ENCODE measurements at places on chromosomes 1 and 21.

DNA sequence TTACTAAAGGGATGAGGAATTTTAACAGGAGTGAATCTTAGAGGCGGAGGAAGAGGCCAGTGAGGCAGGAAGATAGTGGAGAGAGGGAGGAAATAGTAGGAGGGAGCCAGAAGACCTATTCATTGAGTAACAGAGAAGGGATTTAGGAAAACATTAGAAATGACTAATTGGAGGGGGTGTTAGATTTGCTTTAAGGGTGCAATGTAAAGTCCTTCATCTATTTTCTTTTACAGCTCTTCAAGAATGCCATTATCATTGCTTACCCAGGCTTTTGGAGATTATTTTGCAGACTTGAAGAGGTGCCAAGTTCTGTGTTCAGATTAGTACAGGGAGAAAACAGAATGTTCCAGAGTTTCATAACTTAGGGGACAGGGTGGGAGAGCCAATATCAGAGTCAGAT lies 33.8 kb downstream of the OR10J1 start:
- DNase-seq: no peak

- peak; percentile 47 for DNase-seq
Observed at GRCh38 chr1:47650205-47650604, 212.4 kb downstream of the FOXD2 start.

GRCh38 chr1:35475356-35475755 lies 81.8 kb downstream of the KIAA0319L start:
- DNase-seq: peak; percentile 31

DNA sequence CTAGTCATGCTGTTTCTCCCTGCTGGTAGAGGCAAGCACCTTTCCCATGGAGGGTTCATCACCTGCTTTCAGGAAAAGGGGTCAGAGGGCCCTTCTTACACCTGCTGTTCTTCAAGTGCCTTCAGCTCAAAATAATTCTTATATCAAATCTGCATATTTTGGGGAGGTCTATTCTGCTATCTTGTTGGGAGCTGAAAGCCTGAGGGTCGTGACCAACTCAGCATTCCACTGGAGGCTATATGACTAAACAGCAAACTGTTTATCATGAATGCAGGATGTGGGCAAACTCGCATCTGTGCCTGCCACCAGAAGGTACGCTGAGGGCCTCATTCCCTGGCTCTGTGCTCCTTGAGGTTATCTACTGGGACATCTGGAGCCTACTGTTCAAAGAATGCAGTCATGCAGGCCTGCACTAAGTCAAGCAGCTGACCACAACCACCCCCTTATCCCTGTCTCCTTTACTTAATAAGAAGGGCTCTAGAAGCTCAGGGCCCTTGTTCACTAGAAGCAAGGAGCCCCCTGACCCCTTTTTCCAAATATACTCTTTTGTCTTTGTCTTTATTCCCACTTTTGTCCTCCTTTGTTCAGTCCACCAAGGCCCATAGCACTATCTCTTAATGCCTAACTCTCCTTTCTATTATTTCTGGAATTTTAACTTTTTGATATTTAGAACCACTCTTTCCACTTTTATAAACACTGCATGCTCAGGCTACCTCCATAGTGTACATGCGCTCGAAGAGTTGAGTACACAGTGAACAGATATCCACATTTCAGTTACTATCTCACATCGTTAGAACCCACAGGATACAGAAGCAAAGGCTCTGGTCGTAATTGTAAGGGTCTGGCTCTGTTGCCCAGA lies 4.5 kb upstream of the TRIM17 start:
- DNase-seq: peak; percentile 56

DNA sequence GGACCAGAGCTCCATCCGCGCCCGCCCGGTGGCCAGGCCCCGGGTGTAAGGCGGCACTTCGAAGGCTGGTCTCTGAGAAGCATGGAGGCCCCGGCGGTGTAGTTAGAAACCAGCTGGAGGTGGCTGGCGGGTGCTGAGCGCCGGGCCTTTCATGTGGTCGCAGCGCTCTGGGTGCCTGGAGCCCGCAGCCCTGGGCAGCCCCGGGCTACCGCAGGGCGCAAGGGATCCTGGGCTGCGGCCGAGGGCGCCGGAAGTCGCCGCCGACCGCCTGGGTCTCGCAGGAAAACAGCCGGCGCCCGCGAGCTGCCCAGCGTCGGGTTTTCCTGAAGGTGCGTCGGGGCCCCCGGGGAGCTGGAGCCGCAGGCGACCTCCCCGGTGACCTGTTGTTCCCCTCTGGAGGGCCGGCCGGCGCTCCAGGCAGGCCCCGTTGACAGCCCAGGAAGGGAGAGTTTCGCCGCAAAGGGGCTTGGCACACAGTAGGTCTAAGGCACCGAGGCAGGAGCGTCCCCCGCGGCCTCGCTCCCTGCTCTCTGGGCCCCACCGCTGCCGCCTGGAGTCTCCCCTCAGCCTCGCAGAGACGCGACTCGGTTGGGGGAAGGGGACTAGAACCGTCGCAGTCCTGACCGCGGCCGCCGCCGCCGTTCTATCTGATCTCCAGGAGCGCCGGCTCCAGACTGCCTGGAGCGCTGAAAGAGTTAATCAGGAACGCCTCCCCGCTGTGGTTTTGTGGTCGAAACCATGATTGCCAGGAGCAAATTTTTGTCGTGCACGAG lies 2.7 kb downstream of the GRHL3 start:
- DNase-seq: peak; percentile 89

- DNase-seq: no peak
Observed at GRCh38 chr1:52658795-52659194, 25.8 kb downstream of the SHISAL2A start.

- DNase-seq: no peak
Observed at GRCh38 chr21:14531757-14532316, 14.3 kb downstream of the SAMSN1 start.

DNA sequence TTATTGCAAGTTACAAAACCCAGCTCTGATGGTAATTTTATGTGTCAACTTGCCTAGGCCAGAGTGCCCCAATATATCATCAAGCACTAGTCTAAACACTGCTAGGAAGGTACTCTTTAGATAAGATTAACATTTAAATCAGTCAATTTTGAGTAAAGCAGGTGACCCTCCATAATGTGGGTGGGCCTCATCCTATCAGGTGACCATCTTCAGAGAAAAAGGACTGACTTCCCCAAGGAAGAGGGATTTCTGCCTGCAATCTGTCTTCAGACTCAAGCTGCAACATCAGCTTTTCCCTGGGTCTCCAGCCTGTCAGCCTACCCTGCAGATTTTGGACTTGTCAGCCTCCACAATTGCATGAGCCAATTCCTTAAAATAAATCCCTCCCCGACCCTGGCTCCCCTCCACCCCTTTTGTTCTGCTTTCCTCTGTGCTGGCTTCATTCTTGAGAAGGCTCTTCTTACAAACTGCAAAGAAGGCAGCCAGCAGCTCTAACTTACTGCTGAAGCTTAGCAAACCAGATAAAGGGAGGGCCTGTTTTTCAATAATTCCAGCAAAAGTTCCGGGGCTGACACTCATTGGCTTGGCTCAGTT lies 56.4 kb upstream of the RUNX3 start:
- DNase-seq: no peak

GRCh38 chr1:211892577-211892976 lies 62.0 kb upstream of the LPGAT1 start:
- no peak for DNase-seq

DNA sequence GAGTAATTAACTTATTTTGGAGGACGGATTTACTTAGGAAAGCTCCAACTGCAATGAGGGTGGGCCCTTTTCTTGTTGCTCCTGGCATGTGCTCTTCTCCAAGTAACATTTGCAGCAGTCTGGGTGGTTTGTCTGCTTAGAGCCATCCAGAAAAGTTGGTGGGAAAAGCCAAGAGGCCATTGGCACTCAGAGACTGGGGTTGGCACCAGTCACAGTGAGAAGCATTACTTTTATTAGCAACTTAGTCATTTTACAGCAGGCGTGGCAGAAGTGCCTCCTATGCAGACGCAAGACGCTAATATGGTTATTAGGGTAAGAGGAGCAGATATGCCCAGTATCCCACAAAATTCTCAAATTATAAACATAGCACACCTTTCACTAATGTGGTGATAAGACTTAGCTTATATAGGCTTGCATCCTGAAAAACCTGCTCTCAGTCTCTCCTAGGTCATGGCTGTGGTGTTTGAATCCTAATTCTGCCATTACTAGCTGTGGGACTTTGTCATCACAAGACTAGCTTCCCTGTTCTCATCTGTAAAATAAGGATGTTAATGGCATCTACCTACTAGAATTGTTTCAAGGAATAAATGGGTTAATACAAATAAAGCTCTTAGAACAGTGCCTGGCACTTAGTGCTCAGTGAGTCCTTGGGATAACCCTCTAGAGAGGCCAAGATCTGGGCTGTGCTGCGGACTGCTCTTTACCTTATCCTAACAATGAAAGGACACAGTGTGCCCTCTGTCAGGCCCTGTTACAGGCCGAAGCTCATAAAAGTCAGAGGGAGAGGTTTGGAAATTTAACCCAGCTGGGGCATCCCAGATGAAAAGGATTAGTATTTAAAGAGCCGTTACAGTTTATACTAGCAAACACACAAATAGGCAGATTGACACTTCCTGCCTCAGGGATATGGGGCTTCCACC lies 154.6 kb downstream of the ROR1 start:
- DNase-seq: no peak

DNA sequence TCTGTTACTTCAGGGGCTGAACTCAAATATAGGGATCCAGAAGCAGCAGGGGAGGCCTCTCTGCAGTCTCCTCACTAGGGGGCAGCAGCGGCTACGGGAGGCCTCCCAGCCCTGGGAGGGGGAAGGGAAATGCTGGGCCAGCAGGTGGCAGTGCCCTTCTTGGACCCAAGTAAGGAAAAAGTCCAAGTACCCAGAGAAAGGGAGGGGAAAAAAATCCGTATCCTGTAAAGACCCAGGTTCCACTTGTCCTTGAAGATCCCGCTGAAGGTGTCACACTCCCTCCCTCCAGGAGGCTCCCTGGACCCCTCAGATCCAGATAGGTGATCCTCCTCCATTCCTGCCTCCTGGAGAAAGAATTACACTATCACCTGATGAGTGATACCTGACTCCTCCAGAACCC lies 14.1 kb upstream of the NUAK2 start:
- peak; percentile 73 for DNase-seq

GRCh38 chr1:12505639-12506280 lies 112.2 kb downstream of the DHRS3 start:
- no peak for DNase-seq

DNA sequence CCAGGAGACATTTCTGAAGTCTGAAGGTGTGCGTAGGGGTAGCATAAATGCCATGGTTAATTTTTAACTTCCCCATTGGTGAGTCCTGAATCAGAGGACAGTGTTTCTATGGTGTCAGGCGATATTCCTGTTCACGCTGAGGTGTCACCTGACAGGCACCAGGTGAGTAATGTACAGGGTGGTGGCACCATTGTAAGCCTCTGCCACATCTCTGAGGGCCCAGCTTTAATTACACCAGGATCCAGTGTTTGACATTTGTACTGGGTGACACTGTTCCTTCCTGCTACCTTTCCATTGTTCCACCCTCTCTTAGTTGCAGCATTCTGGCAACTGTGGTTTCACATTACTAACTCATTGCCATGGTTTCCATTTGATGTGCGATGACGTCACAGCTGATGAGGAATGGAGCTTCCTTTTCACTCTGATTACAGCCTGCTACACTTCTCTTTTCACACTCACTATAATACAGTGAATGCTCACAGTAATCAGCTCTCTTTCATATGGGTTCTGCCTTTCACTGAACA lies 40.6 kb upstream of the MARK1 start:
- peak; percentile 43 for DNase-seq

GRCh38 chr1:234656944-234657654 lies 47.1 kb upstream of the IRF2BP2 start:
- DNase-seq: peak; percentile 95

DNA sequence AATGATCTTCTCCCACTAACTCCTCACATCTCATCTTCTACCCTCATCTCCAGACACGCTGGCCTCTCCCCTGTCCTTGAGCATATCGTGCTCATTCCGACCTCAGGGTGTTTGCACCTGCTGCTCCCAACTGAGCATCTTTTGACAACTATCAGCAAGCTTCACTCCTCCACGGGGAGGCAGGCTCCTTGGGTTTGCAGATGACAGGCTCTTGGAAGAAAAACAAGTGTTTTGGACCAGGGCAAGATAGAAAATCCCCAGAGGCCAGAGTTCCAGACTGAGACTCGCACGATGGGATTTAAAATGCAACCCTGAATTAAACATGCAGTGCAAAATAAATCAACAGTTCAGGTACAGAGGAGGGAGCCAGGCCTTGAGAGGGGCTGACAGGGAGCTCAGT lies 246.7 kb downstream of the PTPRU start:
- DNase-seq: no peak

DNA sequence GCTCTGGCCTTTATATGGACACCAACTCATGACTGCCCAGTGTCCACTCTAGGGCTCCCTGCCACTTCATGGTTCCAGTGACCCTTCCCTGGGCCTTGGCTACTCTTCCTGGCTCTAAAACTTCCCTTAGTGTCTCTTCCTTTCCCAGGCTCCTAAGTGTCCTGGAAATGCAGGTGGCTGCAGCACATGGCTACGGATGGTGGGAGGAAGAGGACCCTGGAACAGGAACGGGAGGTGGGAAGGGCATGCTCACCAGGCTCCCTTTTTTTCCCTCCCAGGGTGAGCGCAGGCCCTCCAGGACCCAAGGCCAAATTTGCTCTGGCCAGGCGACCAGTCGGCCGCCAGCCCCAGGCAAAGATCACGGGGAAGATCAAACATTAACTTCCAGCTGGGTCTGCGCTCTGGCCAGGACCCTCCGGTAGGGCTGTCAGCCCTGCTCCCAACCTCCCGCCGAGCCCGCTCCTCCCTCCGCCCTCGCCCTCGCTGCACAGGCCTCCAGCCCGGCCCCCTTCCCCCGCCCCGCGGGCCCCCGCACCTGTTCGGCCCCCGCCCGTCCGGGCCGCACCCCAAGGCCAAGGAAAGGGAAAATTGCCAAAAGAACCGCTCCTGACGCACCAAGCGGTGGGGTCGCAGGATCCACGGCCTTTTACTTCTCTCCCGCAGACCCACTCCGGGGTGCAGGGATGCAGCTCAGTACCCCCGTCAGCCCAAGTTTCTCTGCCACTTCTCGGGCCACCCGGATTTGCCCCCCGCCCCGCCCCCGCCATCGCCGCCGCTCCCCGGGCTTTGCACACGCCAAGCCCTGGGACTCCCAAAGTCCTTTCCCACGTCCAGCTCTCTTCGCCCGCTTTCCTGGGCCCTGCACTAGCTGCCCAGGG lies 894 bp downstream of the TCEA3 start:
- peak; percentile 37 for DNase-seq

GRCh38 chr1:10267319-10267718 lies 56.9 kb downstream of the KIF1B start:
- DNase-seq: peak; percentile 21

DNA sequence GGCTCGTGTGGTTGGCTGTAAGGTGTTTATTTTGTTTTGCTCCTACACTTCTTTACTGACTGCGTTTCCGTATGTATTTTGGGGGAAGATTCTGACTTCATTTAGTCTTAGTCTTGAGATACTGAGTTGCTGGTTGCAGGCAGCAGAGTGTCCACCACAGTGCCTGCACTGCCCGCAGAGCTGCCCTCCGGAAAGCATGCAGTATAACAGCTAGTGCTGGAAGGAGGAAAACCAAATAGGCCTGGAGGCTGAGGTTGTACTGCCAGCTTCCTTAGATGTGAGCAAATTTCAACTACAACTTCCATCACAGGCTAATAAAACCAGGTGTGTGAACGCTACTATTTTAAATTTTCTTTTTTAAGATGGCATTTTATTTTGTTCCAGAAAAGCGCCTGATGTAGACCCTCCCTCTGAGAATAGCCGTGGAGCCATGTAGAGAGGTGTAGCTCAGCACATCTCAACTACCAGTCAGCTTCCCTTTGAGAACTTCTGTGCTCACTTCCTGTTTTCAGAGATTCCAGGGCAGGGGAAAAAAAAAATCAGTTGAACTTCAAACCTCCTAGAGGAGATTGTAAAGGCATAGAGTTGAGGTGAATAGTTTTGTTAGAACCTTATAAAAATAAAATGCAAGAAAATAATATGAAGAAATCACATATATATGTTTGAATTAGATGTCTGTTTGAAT lies 17.6 kb downstream of the LMO4 start:
- DNase-seq: no peak

Data from EH (cell line).